ENCODE measurements at places on chromosomes 7 and 10.

DNA sequence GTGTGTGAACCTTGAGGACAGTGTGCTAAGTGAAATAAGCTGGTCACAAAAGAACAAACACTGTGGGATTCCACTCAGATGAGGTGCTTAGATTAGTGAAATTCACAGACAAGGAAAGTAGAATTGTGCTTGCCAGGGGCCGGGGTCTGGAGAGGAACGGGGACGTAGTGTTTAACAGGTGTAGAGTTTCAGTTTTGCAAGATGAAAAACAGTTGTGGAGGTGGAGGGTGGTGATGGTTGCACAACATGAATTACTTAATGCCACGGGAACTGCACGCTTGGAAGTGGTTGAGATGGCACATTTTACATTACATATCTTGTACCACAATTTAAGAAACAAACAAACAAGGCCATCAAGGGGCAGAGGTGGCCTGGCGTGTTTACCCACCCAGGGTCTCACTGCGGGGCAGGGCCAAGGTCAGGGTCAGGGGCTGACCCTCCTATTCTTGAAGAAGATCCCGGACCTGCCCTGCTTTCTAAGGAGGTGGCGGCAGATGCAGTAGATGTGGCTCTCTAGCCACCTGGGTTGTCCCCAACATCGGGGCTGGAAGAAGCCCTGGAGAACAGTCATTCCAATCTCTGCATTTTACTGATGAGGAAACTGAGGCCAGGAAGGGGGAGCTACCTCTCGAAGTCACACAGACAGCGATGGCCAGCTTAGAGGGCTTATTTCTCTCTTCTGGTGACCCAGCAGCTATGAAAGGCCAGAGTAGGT, 91.5 kb upstream of the LRRC4 start:
- DNase-seq = no peak

DNA sequence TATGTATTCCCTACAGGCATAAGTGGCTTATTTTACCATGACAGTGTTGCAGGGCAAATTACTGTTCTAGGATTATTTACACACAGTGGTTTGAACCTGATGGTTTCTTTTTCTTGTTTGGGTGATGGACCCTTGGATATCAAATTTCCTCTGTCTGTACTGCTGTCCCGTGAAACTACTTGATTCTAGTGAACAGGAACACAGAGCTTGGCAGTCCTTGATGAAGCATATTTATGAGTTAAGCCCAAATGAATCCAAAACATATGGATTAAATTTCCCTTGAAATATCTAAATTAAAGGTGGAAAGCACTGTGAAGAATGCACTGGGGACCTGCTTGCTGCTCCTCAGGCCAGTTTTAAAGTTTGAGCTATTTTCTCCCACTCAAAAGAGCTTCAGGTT, 635.3 kb downstream of the INHBA start:
- no peak for DNase-seq

DNA sequence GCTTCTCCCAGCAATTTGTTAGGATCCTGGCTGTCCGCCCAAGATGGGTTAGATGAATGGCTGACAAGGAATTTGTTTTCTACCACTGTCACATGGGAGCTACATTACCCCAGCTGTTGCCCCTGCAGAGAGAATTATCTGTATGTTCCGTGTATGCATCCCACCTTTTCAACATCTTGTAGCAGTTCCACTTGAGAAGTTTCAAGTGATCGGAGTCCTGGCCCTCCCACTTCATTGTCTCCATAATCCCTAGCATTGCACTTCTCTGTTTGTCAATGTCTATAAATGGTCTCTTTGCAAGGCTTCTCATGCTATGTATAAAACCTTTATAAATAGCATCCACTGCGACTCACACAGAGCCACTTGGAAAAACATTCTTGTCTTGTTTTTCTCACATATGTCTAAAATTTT, 972.5 kb downstream of the CNTNAP2 start:
- DNase-seq = no peak

DNA sequence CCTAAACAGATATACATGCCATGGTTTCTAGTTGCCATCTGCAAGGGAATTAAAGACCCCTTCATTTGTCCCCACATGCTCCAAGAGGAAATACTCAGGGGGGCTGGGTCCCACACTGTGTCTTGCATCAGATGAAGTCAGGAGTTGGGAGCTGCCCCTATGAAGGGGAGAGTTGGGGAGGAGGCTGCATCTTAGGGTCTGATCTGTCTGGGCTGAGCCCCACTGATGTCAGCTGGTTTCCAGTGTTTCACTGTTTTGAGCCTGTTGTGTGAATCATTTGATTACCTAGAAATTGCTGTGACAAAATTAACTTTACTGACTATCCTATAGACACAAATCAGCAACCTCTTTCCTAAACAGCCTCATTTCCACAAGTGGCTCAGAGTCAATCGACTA, 4.9 kb upstream of the ADCY1 start:
- no peak for DNase-seq

- DNase-seq = no peak
Observed at GRCh38 chr10:47380341-47381102, 3.6 kb downstream of the ZNF488 start.

- no peak for DNase-seq
Observed at GRCh38 chr10:7315906-7316305, 94.9 kb downstream of the SFMBT2 start.

- DNase-seq = no peak
Observed at GRCh38 chr7:1969459-1970284, 263.1 kb downstream of the MAD1L1 start.

- DNase-seq = no peak
Observed at GRCh38 chr7:4682621-4683042, 537 bp downstream of the FOXK1 start.

GRCh38 chr10:65660006-65660405, 1265.8 kb upstream of the LRRTM3 start:
- no peak for DNase-seq

- no peak for DNase-seq
Observed at GRCh38 chr7:143728333-143728862, 29.1 kb downstream of the CTAGE6 start.

- DNase-seq = no peak
Observed at GRCh38 chr7:14504134-14504533, 398.4 kb downstream of the DGKB start.

DNA sequence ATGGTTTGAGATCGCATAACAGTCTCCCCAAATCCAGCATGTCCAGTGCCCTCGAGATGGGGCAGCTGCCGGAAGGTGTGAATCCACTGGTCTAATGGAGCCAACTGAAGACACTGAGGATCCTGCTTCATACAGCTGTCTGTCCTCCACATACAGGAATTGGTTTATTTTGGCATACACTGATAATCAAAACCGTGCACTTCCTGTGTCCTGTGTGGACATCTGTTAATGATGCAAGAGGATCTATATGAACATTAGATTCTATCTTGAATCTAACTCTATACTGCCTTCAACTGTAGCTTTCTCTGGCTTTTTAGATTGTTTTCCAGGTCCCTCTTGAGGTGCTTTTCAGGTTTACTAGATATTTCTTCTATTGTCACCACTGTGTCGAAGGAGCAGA, 3.0 kb upstream of the JAZF1 start:
- no peak for DNase-seq

DNA sequence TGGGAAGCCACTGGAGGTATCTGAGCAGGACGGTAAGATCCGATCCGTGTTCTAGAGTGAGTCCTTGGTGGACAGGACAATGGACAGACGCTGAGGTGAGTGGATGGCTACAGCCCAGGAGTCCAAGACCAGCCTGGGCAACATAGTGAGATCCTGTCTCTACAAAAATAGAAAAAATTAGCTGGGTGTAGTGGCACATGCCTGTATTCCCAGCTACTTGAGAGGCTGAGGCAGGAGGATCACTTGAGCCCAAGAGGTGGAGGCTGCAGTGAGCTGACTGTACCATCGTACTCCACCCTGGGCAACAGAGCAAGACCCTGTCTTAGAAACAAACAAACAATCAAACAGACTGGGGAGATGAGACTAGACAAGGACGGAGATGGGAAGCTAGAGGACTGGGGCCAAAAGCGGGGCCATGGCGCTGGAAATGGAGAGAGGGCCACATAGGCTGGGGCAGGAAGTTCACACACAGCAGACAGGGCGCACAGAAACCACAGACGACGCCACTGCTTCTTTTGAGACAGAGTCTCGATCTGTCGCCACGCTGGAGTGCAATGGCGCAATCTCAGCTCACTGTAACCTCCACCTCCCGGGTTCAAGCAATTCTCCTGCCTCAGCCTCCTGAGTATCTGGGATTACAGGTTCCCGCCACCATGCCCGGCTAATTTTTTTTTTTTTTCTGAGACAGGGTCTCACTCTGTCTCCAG, 24.7 kb downstream of the DAGLB start:
- no peak for DNase-seq

GRCh38 chr7:47485640-47486435, 96.1 kb downstream of the TNS3 start:
- no peak for DNase-seq

DNA sequence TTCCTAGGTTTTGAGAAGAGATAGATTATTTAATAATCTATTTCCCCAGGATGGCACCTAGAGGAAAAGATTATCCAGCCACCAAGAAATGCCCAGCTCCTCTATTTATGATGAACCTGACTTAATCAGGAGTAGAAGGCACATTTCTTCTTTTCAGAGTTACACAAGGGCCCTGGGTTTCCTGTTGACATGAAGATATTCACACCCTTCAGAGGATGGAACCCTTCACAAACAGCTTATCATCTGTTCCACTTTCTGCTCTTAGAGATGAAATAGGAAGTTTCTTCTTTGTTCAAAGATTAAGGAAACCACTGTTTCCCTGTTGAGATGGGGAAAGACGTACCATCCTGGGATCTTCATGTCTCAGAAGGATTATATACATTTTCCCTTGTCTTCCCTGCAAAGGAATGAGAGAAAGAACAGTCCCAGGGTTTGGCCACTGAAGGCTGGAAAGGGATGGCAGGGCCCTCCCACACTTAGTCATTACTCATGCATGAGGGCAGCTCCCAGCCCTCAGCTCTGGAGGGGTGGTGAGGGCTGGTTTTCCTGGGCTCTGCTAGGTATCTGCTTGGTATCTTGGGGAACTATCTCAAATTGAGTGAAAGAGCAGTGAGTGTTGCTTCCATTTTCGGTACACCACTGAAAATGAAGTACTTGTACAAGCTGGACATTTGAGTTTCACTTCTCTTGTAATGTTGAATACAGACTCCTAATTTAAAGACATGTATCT, 64.0 kb downstream of the MTPAP start:
- no peak for DNase-seq

DNA sequence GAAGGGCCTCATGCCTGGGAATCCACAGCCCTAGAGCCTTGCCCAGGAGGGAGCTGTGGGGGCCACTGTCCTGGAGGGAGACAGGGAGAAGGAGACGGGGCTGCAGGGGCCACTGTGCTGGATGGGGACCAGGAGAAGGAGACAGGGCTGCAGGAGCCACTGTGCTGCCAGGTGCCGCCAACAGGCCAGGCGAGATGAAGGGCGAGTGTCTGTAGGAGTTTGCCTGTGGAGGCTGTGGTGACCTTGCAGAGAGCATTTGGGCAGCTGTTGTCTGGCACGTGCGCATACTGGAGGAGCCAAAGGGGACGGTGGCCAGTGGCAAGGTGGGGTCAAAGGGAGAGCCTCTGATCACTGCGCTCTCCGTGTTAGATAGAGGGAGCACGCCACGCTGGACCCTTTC, 79.2 kb downstream of the NKX6-2 start:
- DNase-seq = no peak

DNA sequence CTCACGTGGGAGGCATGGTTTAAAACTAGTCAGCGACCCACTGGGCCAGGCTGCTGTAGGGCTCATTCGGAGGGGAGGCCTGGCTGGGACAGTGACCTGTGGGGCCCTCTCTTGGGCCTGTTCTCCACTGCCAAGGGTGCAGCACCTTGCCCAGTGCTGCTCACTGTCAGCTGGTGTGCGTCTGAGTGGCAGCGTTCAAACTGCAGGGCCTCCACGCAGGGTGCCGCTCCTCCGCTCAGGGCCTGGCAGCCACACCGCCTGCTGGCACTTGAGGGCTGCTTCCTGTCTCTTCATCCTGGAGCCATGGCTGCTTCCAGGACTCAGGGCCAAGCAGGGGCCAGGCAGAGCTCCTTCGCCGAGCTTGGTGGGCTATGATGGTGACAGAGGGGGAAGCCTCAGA, 18.3 kb downstream of the ADAMTS14 start:
- DNase-seq = no peak

DNA sequence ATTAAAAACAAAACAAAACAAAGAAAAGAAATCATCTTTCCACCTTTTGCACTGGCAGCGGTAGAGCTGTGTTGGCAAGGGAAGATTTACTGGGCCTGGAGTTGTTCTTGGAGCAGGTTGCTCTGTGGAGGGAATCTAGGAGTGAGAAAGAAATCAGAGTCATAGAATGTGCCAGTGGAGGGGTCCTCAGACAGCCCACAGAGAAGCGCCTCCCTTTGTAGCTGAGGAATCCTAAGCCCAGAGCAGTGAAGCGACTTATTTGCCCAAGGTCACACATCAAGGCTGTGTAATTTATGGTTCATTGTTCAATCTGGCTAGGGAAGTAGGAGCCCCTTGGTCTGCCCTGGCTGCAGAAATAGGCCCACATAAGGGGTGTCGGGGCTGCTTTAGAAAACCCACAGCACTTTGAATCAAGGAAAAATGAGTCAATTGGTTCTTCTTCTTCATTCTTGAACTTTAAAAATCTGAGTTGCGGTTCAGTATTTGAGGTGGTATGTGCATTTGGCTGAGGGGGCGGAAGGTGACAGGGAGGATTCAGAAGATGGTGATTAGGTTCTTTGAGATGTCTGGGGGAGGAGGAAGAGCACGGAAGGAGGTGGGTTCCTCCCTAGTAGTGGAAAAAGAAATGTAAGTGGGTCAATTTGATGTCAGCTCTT, 253.7 kb downstream of the PTEN start:
- peak; percentile 41 for DNase-seq

- no peak for DNase-seq
Observed at GRCh38 chr7:73909051-73909941, 48.3 kb downstream of the TMEM270 start.

DNA sequence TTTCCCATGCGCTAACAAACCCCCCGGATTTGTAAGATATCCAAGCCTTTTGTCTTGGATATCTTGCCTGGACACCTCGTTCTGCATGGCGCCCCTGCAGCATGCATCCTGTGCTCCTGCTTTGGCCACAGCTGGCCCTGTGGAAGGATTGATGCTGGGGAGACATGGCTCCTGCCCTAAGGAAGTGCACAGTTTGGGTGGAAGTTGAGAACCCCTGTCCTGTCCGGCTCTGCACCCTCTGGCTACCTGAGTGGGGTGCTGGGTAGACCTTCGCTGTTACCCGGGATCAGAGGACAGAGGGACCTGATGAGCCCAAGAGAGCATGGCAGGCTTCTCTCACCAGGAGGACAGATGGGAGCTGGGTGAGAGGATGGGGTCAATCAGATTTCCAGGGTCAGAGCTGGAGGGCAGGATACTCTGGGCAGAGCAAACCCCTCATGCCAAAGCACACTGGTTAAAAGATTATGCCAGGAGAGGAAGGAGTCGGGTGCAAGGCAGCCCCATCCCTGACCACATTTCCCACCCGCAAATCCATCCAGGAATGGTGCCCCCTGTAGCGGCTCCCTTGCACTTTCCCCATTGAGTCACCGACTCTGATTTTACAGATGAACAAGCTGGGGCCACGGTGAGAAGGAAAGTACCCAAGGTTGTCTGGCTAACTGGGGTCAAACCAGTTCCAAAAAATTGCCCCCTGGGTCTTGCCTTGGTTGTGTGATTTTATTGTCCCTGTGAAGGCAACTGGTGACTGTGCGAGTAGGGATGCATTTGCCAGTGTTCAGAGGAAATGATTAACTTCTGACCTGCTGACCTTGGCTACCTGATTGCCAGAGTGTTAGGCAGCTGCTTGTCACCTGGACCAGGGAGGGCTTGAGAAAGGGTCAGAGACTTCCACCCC, 290.1 kb upstream of the ZMIZ1 start:
- no peak for DNase-seq

- DNase-seq = no peak
Observed at GRCh38 chr10:26448292-26448691, 10.2 kb downstream of the APBB1IP start.
